ENCODE measurements at places on chromosomes 1 and 21.

GRCh38 chr1:95257758-95258157 lies 23.7 kb downstream of the RWDD3 start:
- DNase-seq: no peak

GRCh38 chr21:16455978-16456377 lies 726.2 kb downstream of the USP25 start:
- no peak for DNase-seq

- DNase-seq: no peak
Measured at GRCh38 chr1:218547957-218548730, 203.0 kb downstream of the TGFB2 start.

- DNase-seq: no peak
Measured at GRCh38 chr1:195481293-195481692, 1126.9 kb downstream of the KCNT2 start.

DNA sequence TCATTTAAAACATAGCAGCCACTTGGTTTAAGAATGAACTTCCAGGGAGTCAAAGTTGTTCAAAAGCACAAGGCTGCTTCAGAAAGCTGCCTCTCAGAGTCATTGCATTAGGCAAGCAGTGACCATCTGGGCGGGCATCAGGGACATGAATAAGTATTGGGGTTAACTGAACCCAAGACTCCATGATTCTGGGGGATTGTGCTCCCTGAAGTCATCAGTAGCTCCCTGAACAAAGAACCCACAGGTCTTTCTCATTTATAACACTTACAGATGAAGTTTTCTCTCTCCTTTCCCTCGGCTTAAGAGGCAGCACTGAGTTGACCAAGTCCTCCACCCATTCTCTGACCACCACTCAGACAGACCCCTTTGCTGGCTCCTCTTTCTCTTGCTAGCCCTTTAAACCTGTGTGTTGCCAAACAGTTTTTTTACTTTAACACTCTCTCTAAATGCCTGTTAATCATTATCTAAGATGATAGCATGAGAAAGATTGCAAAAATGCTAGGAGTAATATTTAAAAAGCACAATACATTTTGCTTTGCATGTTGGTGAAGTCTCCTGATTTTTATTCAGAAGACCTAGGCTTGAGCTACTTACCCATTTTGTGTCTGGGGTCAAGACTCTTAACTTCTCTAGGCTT lies 77.0 kb upstream of the ARHGAP29 start:
- no peak for DNase-seq

Measured in T-helper 2 cell treated with Interferon-gamma antibody and Interleukin-4, amounts not matched to agents 5 μg/mL and 100 μg/mL, for 36 hours (primary cell).